A172 (cell line): ENCODE measurements at places on chromosomes 5 and 9.

DNA sequence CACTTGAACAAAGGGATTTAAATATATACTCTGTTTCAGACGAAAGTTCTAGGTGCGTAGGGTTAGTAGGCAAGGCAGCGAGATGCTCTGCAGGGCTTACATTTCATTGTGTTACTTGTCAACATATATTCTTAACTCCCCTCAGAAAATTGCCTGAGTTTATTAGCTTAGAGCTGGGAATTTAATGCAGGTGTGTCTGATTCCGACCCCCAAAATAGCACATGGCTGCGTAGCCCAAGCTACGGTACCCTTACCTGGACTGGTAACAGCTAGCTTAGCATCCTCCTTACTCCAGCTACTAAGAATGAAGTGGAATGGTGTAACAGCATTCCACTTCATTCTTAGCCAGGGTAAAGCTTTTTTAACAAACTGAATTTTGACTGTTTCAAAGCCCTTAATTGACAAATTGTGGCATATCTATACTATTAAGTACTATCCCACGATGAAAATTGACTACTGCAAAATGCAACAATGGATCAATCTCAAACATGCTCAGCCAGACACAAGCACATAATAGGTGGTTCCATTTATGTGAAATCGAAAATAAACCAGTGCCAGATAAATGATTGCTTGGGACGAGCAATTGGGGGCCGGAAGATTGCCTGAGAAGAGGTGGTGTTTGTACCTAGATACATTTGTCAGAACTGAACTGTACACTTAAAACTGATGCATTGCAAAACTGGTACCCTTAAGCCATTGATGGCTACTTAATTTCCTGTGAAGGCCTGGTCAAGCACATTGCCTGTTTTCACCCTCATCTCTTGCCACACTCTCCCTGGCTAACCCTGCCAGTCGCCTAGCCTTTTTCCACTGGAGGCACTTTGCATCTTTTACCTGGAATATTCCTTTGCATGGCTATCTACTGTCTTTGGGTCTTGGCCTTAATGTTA is 3.0 kb upstream of the FGF18 start:
- no peak for DNase-seq

GRCh38 chr9:101315112-101315450 is 69.7 kb downstream of the BAAT start:
- DNase-seq, result no peak

DNA sequence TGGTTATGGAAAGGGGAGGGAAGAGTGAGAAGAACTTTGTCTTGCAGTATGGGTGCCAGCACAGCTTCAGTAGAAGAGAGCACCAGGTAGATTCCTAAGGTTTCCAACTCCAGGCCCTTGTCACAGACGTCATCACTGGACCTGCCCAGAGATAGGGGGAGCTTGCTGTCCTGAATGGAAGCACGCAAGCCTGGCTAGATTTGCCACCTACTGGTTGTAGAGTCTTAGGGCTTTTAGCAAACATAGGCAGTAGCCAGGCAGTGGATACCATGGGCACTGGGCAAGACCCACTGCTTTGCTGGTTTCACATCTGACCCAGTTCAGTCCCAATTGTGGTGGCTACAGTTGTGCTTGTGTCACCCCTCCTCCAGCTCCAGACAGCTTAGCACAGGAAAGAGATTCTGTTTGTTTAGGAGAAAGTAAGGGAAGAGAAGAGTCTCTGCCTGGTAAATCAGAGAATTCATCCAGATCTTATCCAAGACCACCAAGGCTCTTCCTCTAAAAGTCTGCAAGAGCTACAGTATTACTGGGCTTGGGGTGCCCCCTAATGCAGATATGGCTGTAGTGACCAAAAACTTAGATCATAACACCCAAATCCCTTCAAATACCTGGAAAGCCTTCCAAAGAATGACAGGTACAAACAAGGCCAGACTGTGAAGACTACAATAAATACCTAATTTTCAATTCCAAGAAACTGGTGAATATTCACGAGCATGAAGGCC is 158.9 kb downstream of the HINT1 start:
- no peak for DNase-seq

DNA sequence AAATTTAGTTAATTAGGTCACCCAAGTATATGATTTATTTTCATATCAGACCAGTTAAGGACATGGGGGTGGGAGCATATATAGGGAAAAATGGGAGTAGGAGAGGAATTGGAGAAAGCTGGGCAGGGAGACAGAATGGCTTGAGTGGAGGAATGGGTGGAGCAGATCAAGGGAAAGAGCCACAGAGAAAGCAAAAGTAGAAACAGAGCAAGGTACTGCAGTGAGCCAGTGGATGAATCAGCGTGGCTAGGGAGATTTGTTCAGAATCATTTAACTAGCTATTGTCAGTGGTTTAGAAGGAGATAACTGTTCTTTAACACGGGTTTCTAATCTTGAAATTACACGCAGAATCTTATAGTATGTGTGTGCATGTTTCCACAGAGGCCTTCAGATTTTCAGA is 37.4 kb downstream of the SNX24 start:
- DNase-seq, result peak; percentile 44

- no peak for DNase-seq
Measured at GRCh38 chr5:82777106-82777505, 300.1 kb downstream of the TMEM167A start.

- no peak for DNase-seq
Measured at GRCh38 chr9:111064160-111064837, 26.0 kb upstream of the LPAR1 start.

DNA sequence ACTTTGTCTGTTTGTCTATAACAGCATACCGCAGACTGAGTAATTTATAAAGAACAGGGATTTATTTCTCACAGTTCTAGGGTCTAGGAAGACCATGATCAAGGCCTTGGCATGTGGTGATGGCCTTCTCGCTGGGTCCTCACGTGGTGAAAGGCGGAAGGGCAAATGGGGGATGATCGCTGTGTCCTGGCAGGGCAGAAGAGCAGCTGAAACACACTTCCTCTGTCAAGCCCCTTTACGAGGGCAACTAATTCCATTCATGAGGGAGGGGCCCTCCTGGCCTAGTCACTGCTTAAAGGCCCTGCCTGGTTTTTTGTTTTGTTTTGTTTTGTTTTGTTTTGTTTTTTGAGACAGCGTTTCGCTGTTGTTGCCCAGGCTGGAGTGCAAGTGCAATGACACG is 41.9 kb upstream of the UBTD2 start:
- no peak for DNase-seq

DNA sequence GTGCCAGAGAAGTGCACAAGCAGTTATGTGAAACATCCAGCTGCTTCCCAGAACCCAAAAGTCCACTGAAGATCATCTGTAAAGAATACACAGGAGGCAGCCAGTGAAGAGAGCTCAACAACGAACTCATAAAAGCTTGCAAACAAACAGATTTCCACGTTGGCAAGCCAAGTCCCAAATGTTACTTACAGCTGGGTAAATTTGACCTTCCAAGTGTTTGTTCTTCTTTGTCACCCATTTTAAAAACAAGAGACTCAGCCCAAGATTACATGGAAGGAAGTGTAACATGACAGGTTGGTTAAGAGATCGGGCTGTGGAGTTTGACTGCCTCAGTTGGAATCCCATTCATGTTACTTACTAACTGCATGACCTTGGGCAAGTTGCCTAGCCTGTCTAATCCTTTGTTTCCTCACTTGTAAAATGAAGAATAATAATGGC is 174.9 kb upstream of the PAPPA start:
- no peak for DNase-seq

- DNase-seq, result no peak
Measured at GRCh38 chr5:41048986-41049385, 22.2 kb downstream of the MROH2B start.

GRCh38 chr9:36888551-36888950 is 145.5 kb downstream of the PAX5 start:
- DNase-seq, result no peak

DNA sequence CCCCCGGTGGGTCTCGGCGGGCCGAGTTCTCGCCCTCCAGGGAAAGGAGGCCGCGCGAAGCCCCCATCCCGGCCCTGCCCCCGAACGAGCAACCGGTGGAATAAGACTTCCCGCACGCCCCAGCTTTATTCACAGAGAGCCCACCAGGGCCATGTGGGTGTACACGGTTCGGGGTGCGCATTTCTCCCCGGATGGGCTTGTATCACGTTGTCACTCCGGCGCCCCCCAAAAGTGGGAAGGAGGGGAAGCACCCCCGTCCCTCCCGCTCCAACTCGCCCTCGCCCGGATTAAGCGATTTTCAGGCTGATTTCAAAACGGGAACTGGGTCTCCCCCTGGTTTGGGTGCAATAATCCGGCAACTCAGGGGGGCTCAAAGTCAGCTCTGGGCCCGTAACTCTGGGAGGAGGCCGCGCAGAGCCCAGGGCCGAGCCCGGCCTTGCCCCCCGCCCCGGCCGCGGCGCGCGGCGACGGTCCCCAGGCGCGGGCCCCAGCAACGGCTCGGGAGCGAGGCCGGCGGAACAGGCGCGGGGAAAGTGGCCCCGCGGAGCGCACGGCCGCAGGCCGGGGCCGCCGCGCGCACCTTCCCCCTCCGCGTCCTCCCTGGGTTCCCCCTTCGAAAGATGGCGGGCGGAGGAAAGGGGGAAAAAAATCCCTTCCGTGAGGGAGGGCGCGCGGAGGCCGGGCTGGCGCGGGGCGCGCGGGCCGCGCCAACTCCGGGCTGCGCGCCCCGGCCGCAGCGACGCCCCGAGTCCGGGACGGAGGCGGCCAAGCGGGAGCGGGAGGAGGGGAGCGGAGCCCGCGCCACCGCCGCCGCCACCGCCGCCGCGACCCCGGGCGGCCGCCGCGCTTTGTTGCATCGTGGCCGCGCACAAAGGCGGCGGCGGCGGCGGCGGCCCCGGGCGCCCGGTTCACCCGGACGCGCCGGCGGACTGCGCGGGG is 644 bp downstream of the BRD3 start:
- DNase-seq, result no peak

DNA sequence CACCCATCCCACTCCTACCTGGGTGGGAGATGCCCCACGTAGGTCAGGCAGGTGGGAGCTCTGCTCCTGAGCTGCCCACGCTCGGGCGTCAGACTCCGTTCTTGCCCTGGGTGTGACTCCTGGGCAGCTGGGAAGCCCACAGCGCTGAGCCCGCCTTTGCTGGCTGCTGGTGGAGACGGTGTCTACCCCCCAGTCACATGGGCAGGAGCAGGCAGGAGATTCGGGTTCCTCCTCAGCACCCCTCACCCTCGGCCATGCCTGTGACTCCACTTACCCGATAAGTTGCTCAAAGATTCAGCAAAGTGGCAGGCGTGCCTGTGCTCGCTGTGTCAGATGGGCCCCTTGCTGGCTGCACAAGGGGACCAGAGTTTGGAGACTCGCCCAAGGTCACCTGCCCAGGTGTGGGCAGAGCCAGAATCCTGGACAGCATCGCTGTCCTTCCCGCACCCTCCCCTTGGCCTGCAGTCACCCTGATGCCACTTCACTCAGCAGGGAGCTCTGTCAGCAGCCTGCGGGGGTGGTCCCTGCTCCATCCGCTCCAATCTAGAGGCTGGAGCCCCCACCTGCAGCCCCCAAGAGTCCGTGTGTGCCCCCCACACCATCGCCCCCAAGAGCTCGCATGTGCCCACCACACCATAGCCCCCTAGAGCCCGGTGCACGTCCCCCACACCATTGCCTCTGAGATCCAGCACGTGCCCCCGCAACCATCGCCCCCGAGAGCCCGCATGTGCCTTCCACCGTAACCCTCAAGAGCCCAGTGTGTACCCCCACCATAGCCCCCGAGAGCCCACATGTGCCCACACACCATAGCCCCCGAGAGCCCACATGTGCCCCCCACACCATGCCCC is 4.2 kb downstream of the LCN1 start:
- DNase-seq, result no peak

- no peak for DNase-seq
Measured at GRCh38 chr5:72434781-72435437, 72.3 kb downstream of the ZNF366 start.

DNA sequence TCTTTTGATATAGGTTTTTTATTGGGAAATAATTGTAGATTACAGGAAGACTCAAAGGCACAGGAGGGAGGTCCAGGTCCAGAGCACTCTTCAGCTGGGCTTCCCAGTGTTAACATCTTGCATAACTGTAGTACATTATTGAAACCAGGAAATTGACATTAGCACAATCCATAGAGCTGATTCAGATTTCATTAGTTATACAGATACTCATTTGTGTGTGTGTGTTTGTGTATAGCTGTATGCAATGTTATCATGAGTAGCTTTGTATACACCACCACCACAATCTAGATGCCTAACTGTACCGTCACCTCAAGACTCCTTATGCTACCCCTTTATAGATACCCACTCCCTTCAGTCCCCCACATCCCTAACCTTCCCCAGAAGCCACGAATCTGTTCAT is 47.9 kb downstream of the SLC36A1 start:
- no peak for DNase-seq

DNA sequence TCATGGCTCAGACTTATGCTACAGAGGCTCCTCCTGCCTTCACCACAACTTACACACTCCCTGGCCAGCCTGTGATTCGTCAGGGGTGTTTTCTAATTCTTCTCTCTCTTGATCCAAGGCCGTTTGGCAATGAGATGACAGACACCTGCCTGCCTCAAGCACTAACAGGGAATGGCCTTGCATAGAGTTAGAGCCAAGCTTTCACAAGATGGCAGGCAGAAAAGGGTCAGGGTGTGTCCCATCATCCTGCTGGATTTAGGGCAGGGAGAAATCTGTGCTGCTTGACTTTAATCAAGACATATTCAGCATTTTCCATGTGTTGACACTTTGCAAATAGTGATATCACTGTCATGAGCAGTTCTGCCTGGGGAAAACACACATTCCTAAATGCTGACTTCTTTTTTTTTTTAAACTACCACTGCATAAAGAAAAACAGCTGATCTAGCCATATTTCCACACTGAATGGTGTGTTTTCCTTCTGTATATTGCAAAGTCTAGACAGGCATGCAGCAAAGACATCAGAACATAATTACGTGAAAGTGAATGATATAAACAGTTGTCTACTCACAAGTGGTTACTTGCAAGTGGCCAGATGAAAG is 95.0 kb upstream of the SLC25A48 start:
- DNase-seq, result no peak

- DNase-seq, result no peak
Measured at GRCh38 chr5:94276751-94277150, 341.7 kb downstream of the KIAA0825 start.

- no peak for DNase-seq
Measured at GRCh38 chr9:137350696-137351584, 48.9 kb upstream of the NRARP start.
